T-helper 2 cell treated with Interferon-gamma antibody and Interleukin-4, amounts not matched to agents 5 μg/mL and 100 μg/mL, for 36 hours (primary cell): ENCODE measurements at places on chromosomes 7 and 10.

DNA sequence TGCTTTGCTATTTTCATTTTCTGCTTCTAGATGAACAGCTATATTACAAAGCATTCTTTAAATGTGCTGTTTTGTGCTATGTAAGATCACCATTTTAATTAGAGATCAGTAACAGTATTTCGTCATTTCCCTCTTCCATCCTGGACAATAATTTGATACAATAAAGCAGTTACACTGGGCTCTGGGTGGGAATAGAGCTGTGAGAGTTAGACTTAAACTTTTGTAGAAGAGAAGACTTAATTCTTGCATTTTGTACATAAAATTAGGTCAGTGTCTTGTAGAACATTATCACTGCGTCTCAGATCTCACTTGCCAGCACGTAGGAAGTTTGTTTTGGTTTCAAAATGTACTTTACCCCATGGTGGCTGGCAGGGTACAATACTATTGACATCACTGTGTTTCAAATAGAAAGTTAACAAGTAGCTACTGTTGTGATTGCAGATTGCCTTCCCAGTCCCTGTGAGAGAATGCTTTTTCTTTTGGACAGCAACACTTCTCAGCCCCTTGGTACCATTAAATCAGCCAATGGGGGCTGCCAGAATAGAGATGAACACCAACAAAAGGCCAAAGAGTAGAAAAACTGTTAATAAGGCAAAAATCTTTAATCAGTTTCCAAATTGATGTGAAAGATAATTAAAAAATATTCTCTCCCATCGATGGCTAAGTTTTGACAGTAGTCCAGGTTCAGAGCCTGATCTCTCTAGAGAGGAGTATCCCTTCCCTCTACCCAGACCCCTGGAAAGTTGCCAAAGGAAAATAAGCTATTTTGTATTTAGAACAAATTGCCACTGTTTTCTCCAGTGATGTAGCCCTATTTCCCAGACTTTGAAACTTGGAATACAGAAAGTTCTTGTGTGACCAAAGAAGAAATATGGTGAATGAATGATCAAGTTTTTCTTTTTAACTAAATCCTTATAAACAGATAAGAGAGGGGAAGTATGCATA lies 35.1 kb downstream of the SMNDC1 start:
- peak; percentile 13 for DNase-seq
- H3K4me3 ChIP-seq: peak overlapping the region; percentile 54
- H3K27ac ChIP-seq: no peak overlapping the region
- H3K27me3 ChIP-seq: peaks cover 55% of the 10 kb centered on the region
- peaks cover 13% of the 10 kb centered on the region for H3K4me1 ChIP-seq

GRCh38 chr7:78130446-78131215 lies 332.1 kb downstream of the PHTF2 start:
- H3K27me3 ChIP-seq: no peaks in the 10 kb centered on the region
- no peaks in the 10 kb centered on the region for H3K36me3 ChIP-seq
- H3K4me3 ChIP-seq: no peak overlapping the region
- H3K4me1 ChIP-seq: no peaks in the 10 kb centered on the region
- no peak for DNase-seq

- H3K27me3 ChIP-seq: no peaks in the 10 kb centered on the region
- peaks cover 2% of the 10 kb centered on the region for H3K36me3 ChIP-seq
- H3K4me3 ChIP-seq: no peak overlapping the region
- no peak for DNase-seq
- no peak overlapping the region for H3K27ac ChIP-seq
- no peaks in the 10 kb centered on the region for H3K4me1 ChIP-seq
Measured at GRCh38 chr7:141339603-141340002, 211.6 kb upstream of the AGK start.

- no peak overlapping the region for H3K4me3 ChIP-seq
- H3K27me3 ChIP-seq: no peaks in the 10 kb centered on the region
- H3K27ac ChIP-seq: no peak overlapping the region
- no peaks in the 10 kb centered on the region for H3K4me1 ChIP-seq
Measured at GRCh38 chr7:121198502-121198901, 130.3 kb upstream of the WNT16 start.

GRCh38 chr10:130372222-130372621 lies 236.0 kb downstream of the GLRX3 start:
- no peak overlapping the region for H3K4me3 ChIP-seq
- no peak overlapping the region for H3K27ac ChIP-seq
- no peaks in the 10 kb centered on the region for H3K36me3 ChIP-seq
- no peaks in the 10 kb centered on the region for H3K4me1 ChIP-seq
- no peak for DNase-seq

GRCh38 chr7:54969208-54969967 lies 49.4 kb upstream of the EGFR start:
- H3K36me3 ChIP-seq: no peaks in the 10 kb centered on the region
- no peaks in the 10 kb centered on the region for H3K27me3 ChIP-seq
- no peaks in the 10 kb centered on the region for H3K4me1 ChIP-seq

DNA sequence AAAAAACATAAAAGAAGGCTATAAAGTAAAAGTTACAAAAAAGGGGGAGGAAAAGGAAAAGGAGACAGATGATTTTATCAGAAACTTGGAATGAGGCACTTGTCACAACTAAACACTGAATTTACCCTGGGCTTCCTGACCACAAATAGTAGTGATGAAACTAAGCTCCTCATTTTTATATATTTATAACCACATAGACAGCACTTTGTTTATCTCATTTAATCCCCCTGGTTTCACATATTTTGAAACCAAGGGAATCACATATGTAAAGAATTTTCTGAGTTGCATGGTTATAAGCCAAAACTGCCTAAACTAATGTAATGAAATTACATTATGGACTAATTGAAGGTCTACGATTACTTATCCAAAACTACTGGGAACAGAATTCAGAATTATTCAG lies 39.6 kb upstream of the MET start:
- H3K36me3 ChIP-seq: no peaks in the 10 kb centered on the region
- no peak overlapping the region for H3K27ac ChIP-seq
- H3K4me3 ChIP-seq: no peak overlapping the region

- no peak overlapping the region for H3K4me3 ChIP-seq
- no peaks in the 10 kb centered on the region for H3K36me3 ChIP-seq
- H3K27ac ChIP-seq: no peak overlapping the region
- H3K27me3 ChIP-seq: no peaks in the 10 kb centered on the region
- no peaks in the 10 kb centered on the region for H3K4me1 ChIP-seq
- no peak for DNase-seq
Measured at GRCh38 chr7:1651031-1651446, 19.0 kb upstream of the ELFN1 start.
